ENCODE measurements at places on chromosomes 1 and 21.

DNA sequence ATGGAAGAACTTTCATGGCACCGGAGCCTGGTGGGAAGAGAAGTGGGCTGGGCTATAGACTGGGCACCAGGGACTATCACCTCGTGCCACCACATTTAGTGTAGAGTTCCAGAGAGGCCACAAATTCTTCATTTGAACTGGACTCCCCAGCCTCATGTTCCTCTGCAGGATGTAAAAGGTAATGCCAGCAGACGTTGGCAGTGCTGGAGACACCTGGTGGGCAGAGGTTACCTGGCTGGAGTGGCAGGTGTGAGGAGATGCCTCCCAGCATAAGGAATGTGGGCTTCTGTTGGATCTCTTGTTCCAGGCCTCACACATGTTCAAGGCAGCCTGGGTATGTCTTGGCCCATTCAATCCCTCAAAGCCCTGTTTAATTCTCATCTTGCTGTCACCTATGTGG is 35.2 kb downstream of the TEX35 start:
- no peak for DNase-seq

- DNase-seq, result no peak
Measured at GRCh38 chr1:179632868-179633267, 41.2 kb downstream of the TDRD5 start.

DNA sequence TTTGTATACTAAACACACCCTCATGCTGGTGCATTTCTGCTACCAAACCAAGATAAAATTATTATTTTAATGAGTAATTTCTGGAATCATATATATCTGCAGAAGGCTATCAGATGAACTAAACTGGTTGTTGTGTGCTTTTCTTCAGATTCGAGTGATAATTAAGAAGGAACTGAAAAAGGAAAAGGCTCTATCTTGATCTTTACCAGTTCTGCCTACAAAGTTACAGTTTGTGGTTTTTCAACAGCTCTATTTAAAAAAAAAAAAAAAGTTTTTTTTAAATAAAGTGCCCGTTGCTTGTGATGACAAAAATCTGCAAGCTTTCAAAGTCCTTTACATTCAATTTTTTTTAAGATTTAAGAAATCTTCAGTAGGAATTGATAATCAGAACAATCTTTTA is 13.6 kb downstream of the DENND1B start:
- no peak for DNase-seq

- no peak for DNase-seq
Measured at GRCh38 chr1:116987256-116987555, 14.4 kb upstream of the CD101 start.

DNA sequence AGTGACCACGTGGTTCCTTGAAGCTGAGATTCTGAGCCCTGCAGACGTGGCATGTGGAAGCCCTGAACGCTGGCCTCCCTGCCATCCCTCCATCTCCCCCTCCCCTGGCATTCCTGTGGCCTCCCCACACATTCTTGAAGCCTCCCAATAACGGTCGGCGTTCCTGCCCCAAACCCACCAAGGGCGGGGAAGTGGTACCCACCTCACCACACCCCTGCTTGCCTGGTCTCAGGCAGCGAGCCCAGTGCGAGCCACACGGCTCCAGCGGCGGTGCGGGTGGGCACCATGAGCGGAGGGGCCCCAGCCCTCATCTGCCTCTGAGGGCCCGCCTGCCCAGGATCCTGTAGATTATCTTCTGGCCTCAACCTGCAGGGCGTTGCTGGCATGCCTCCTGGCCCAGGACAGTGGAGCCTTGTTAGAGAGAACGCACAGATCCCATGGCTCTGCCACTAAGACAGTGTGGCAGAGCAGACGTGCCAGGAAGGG is 20.6 kb upstream of the PRELP start:
- no peak for DNase-seq

DNA sequence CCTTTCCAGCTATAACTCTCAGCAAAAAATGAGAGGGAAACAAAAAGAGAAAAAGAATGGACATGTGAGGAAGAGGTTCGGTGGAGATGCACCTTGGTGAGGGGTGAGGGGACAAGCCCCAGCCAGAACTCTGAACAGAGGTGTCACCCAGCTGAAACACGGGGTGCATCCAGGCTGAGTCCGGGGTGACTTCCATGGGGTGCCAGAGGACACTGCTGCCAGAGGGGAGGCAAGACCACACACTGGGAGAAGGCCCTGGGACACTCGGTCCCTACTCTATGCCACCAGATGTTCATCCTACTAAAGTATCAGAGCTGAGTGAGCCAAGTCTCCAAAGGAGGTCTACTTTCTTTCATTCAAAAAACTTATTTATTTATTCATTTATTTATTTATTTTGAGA is 36.1 kb upstream of the PPP1R15B start:
- DNase-seq, result no peak

GRCh38 chr1:109704173-109704572 is 7.9 kb upstream of the GSTM5 start:
- DNase-seq, result no peak

- DNase-seq, result no peak
Measured at GRCh38 chr1:193087893-193088292, 17.3 kb downstream of the GLRX2 start.

DNA sequence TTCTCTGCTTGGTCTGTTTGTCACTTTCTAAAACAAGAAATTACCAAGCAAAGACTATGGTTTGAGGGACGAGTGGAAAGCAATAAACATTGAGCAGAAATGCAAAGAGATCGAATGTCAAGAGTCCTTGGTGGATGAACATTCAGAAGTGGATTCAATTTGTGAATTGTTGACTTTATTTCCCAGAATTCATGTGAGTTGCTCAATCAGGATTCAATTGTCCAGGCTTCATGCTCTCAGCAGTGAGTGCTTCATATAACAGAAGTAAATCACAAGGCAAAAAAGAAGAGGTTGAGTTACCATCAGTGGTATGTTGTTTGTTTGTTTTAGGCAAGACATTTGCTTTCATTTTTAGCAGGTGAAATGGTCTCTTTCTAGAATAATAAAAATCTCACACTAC is 31.9 kb downstream of the NGF start:
- no peak for DNase-seq

- no peak for DNase-seq
Measured at GRCh38 chr1:53618500-53619366, 120.2 kb downstream of the GLIS1 start.

DNA sequence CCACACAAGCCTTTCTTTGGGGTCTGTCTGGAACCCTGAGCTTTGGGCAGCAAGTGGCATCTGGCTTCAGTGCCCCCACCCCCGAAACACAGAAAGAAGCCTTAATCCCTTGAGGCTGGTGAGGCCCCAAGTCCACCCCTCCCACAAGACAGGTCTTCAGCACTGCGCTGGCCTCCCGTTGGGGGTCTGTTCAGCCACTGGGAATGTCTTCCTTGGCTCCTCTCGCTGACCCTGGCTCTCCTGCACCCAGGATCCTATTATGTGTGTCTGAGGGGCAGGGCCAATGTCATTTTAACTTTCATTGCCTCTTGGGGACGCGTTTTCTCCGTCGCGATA is 26.9 kb downstream of the ATP8B2 start:
- DNase-seq, result no peak

DNA sequence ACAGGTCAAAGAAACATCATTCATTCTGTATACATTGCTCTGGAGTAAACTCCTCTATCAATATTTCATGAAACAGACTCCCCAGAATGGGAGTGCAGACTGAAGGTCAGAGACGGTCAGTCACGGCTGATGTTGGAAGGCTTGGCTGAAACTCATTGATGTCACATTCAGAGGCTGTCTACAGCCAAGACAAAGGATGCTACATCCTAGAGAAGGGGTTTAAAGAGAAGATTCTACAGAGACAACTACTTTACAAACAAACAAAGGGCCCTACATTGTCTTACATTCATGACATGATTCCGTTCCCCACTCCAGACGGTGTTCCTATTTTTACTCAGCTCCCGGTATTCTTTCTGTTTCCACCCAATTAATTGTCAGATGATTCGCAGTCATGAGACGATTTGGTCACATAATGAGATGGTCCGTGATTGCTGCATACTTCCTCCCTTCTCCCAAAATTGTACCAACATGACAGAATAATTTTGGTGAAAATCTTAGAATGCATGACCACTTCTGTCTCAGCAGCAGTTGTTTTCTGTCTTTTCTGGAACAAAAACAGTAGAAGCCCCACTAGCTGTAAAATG is 73.8 kb upstream of the VAV3 start:
- no peak for DNase-seq

GRCh38 chr1:66351913-66352312 is 182.0 kb upstream of the SGIP1 start:
- DNase-seq, result no peak

All from cerebellar nuclear complex (tissue), 1 donor.